ENCODE measurements at places on chromosomes 6 and 20.
A peak's percentile ranks its signal among the peaks of the same experiment; 100 is the strongest.

DNA sequence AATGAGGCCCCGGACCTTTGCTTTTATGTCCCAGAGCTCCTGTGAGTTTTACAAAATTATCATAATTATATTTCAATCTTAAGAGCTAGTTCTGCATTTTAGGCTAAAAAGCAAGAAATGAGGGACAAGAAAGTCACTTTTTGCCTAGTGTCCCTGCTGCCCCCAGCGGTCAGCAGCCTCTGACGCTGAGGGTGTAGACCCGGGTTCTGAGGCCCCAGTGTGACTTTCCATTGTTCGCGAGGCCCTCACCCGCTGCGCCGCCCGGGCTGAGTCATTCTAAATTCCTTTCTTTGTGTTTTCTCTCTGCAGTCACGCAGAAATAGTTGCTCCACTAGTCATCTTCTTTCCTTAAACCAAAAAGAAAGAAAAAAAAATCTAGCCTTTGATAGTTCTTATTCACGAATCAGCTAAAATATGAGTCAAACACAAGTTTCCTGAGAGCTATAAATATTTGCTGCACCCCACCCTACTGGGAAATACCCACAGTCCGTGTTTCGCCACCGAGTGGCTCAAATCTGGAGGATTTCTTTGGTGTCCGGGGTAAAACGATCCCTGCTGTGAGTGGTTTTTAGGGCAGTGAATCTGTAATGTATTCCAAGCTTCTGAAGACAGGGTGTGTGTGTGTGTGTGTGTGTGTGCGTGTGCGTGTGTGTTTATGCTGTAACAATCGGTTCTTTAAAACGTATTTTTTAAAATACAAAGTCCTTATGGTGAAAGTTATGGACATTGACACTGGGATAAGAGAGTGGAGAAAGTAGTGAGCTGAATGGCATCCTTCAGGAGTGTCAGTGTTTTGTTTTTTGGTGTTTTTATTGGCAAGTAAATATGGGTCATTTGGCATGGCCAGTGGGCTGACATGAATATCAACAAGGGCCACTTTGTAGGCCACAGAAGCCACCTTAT lies 59.7 kb upstream of the EEF1A1 start:
- peak; percentile 96 for DNase-seq

DNA sequence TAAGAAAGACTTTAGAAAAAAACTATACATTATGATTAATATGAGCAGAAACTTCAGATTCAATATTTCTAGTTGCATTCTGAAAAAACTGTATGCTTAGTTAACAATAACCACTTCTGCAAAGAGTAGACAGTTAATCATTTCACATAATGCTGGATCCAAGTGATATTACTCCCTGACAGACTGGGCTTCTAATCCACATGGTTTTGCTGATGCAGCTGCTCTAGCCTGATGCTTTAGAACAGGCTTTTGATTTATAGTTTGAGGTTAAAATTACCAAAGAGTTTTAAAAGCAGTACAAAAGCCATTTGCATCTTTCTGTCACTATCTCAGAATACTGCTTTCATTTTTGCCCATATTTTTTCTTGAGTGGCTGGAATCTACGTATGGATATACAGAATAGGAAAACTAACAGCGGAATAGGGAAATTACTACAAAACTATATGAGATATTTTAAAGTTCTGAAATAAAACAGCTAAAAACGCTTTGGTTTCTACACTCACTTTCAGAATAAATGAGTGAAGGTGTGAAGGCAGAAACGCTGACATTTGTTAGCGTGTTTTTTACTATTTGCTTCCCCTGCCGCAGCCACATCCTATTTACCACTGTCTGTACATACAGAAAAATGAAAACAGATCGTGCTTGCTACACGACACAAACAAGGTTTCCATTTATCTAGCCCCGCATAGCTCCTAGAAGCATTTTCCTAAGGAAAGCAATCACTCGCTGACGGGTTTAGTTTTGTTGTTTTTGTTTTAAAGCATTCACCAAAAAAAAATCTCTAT lies 61.7 kb downstream of the METTL24 start:
- no peak for DNase-seq

DNA sequence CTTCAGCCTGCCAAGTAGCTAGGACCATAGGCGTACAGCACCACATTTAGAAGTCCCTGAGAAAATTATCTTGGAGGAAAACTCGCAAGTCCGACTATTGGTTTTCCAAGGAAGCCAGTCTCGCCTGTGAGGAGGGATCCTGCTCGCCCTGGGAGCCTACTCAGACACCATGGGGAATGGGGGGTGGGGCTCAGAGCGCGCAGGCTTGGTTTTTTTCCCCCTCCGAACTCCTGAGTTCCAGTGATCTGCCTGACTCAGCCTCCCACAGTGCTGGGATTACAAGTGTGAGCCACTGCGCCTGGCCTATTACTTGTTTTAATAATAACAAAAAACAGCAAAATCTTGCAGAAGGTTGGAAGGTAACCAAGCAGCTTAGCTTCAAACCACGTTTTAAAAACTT lies 153.7 kb downstream of the OR2B2 start:
- DNase-seq = no peak

- DNase-seq = no peak
Measured at GRCh38 chr20:3846378-3846739, 275 bp upstream of the MAVS start.

GRCh38 chr6:18536591-18537055 lies 149.5 kb downstream of the RNF144B start:
- DNase-seq = no peak

Data from A549 (cell line).